Left cardiac atrium (tissue), 4 donors: ENCODE measurements at places on chromosomes 5 and 9. TPM values are rescaled to one million over a fixed set of nuclear protein-coding genes. Genes with fewer than 3 reads are reported as not detected.

DNA sequence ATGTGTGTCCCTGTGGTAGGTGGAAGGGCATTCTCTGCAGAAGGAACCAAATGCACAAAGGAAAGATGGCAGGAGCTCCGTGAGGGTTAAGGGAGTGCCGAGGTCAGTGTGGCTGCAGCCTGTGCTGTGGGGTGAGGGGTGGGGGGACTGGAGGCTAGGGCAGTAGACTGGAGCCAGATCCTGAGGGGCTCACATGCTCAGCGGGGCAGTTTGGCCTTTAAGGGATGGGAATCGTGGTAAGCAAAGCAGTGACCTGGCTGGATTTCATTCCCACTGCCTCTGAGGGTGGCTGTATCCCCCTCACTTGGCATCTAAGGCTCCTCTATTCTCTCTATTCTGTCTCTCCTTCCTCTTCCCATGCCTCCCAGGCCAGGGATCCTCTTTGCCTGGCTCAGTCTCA, 15.6 kb downstream of the PITX1 start:
- DNase-seq = no peak

DNA sequence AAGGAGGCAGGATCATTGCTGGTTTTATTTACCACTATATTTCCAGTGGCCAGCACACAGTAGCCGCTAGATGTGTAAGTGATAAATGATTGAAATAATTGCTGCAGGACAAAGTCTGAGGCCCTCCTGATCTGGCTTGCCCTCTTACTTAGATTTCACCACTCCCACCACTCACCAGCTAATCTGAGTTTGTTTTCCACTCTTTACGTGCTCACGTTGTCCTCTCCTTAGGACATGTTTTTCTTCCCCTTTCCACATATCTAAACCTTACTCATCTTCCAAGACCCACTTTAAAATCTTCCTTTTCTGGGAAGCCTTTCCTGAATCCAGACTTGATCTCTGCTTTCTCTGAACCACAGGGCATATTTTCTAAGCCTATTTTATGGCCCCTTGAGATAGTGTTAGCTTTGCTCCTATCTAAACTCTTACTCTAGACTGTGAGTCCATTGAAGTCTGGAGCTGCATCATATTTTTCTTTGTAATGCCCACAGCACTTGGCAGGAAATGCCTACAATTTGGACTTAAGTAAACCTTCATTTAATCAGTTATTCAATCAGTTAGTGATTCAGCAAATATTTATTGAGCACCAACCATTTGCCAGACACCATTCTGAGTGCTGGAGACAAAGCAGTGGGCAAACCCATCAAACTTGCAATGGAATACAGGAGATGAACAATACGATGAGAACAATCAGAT, 2.4 kb downstream of the TLR4 start:
- DNase-seq = no peak

GRCh38 chr5:180391276-180391675, 38.1 kb upstream of the GFPT2 start:
- no peak for DNase-seq

The QRFP gene
- total RNA-seq = not detected

The SPATA9 gene
- total RNA-seq = 0.47 TPM

The TEK gene
- total RNA-seq = 29.5 TPM

DNA sequence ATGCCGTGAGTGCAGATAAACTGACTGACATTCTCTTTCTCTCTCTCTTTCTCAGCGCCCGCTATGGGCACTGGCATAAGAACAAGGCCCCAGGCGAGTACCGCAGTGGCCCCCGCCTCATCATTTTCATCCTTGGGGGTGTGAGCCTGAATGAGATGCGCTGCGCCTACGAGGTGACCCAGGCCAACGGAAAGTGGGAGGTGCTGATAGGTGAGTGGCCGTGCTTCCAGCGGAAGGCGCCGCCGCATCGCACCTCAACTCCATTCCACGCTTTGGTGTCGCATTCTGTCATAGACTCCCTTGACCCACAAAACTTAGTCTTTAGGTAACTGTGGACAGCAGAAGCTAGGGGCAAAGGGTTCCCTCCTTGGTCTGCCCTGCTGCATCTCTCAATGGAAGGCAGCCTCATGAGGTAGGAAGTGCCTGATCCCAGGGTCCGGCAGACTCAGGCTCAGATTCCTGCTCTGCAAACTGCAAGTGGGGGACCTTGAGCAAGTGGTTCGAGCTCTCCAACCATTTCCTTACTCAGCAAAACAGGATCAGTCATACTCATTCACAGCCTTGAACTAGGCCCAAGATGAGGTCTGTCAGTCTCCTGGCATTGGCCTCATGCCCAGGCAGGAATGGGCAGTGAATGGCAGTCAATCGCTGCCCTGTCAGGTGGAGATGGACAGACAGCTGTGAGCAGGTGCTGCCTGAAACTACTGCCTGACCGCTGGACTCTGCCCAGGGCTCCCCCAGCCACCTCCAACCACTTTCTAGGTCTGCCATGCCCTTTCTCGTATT, 24.2 kb upstream of the CFAP157 start:
- no peak for DNase-seq

The RECK gene
- 8.9 TPM for total RNA-seq

DNA sequence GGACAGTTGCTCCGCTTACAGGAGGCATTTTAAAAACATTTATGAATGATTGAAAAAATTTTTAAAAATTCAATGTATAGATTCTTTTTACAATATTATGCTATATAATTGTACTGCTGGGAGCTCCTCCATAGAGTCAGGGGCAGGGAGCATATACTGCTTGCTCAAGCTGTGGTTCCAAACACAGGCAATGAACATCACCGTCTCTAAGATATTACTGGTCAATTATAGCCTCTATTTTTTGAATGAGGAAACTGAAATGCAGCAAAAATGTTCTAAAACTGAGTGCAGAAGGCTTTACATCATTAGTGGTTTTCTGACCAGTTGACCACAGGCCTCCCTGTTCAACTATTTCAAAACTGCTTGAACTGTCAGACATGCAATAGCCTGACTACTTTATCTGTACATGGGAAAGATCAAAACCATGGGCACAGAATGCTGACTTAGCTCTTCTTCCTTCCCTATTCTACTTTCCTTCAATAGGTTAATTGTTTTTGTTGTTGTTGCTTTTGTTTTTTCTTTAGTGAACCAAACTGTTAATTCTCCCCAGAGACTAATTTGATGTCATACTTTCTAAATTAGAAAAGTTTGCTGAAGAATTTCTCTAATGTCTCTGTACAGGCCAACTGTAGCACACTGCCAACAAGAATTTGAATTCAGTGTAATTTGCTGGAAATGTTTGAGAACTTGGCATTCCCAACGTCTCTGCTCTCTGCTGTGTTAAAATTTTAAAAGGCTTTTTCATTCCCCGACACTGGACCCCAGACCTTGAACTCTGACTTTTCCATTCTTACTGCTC, 107.6 kb upstream of the MPDZ start:
- DNase-seq = no peak

GRCh38 chr9:136695435-136695895, 8.2 kb upstream of the AGPAT2 start:
- no peak for DNase-seq

- DNase-seq = peak; percentile 69
Observed at GRCh38 chr9:120928015-120928482, 1.5 kb upstream of the TRAF1 start.

The N4BP3 gene
- total RNA-seq = 1.5 TPM

The LNPEP gene
- total RNA-seq = 59.6 TPM
